ENCODE measurements at places on chromosomes 7 and 10.

DNA sequence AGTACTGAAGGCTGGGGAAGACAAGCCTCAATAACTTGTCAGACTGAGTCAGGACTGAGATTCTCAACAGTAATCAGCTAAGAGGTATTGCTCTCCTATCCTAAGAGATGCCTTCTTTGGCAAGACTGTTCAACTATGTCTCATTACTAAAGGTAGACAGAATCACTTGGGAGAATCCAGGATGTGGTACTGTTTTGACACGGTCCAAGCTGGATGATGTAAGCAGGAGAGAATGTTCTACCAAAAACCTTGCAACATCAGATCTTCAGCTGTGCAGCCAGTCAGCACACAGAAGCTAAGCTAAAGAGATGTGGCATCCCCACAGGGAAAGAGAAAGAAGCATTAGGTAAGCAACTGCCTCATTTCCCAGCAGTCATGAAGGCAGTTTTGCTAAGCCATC lies 391.4 kb downstream of the NRG3 start:
- DNase-seq: no peak
- H3K4me1 ChIP-seq: no peaks in the 10 kb centered on the region
- H3K27ac ChIP-seq: no peak overlapping the region
- H3K36me3 ChIP-seq: no peaks in the 10 kb centered on the region
- H3K4me3 ChIP-seq: no peak overlapping the region
- no peaks in the 10 kb centered on the region for H3K27me3 ChIP-seq

DNA sequence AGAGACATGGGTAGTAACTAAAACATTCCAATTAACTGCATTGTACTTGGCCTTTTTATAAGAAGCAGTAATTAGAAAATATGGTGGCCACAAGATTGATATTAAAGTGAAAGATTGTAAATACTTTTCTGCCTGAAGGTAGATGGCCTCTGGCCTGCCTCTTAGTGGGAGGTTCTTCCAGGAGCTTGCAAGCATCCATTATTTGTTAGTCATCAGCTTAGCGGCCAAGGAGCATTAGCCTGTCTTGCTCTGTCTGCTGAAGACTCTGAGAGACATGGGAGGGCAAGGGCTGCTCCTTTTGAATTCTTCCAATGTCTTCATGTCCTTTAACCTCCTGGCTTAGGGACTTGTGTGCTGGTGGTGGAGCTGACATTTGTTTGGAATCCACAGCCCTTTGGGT lies 80.4 kb downstream of the TCF7L2 start:
- H3K27me3 ChIP-seq: no peaks in the 10 kb centered on the region
- H3K27ac ChIP-seq: no peak overlapping the region
- H3K4me1 ChIP-seq: no peaks in the 10 kb centered on the region
- no peak overlapping the region for H3K4me3 ChIP-seq

DNA sequence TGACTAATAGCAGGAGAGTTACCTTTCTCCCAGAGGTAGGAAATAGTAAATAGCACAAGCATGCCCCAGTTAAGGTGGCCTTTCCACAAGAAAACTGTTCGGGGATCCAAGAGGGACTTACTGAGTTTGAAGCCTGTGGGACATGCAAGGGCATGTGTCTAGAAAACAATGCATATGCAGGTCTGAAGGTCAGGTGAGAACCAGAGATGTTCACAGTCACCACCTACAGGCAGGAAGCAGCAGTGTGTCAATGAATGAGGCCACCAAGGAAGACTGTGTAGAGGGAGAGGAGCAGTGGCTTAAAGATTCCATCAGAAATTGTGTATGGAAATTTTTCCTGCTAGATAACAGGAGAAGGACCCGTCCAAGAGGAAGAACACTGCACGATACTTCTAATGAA lies 66.0 kb downstream of the CALD1 start:
- H3K27ac ChIP-seq: no peak overlapping the region
- no peaks in the 10 kb centered on the region for H3K36me3 ChIP-seq
- H3K27me3 ChIP-seq: no peaks in the 10 kb centered on the region
- H3K4me1 ChIP-seq: peaks cover 8% of the 10 kb centered on the region

GRCh38 chr10:49615721-49616120 lies 1.9 kb downstream of the CHAT start:
- H3K4me1 ChIP-seq: peaks cover 2% of the 10 kb centered on the region
- H3K27ac ChIP-seq: no peak overlapping the region
- no peak overlapping the region for H3K4me3 ChIP-seq
- peaks cover 7% of the 10 kb centered on the region for H3K27me3 ChIP-seq
- H3K36me3 ChIP-seq: no peaks in the 10 kb centered on the region

DNA sequence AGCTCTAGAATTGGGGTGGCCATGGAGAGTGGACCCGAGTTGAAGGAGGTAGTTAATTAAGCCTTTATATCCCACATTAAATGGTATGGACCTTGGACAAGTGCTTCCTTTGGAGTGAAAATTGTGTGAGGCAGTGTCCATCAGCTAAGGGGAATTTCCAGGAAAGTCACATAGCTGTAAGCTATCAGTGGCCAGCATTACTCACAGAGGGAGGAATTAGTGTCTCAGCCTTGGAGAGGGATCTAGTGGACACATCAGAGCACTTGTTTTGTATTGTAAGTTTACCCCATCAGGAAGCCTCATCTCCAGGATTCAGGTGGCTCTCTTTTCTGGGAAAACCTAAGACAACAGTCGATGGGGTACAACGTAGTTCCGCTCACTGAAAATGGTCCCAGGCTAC lies 416.7 kb downstream of the TFEC start:
- DNase-seq: no peak
- H3K27me3 ChIP-seq: no peaks in the 10 kb centered on the region
- no peak overlapping the region for H3K4me3 ChIP-seq
- H3K36me3 ChIP-seq: no peaks in the 10 kb centered on the region

DNA sequence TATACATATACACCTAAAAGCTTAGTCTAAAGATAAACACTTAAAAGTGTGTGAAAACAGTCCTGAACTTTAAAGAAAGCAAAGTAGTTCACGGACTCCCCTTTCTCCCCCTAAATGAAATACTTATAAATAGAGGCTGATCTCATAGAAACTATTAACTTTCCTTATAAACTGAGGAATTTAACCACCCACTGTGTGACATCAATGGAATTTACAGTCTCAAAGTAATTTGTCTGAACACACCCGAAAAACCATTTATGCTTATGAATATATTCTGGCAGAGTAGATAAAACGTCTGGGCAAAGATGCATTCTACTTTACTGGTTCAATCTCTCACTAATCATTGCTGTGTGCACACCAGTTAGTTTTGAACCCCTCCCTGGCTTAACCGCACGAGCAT lies 181.8 kb upstream of the DGKB start:
- no peaks in the 10 kb centered on the region for H3K27me3 ChIP-seq
- H3K4me3 ChIP-seq: no peak overlapping the region
- no peaks in the 10 kb centered on the region for H3K4me1 ChIP-seq
- DNase-seq: no peak

GRCh38 chr10:110058212-110058611 lies 50.4 kb downstream of the ADD3 start:
- H3K36me3 ChIP-seq: no peaks in the 10 kb centered on the region
- H3K4me3 ChIP-seq: no peak overlapping the region
- peaks cover 18% of the 10 kb centered on the region for H3K4me1 ChIP-seq
- no peak overlapping the region for H3K27ac ChIP-seq
- H3K27me3 ChIP-seq: no peaks in the 10 kb centered on the region
- DNase-seq: no peak

DNA sequence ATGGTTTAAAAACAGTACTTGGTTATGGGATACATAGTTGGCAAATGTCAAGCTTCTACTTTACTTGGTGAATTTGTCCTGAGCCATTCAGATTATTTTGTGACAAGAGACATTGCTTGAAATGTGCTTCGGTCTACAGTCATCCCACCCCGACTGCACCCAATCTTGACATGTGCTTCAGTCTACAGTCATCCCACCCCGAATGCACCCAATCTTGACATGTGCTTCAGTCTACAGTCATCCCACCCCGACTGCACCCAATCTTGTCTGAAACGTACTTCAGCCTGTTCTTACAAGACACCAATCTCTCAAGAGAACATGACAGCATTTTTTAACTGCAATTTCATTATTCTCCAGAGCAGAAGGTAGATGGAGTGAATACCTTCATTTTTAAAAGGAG lies 47.8 kb downstream of the PRKCQ start:
- H3K27ac ChIP-seq: no peak overlapping the region
- H3K27me3 ChIP-seq: no peaks in the 10 kb centered on the region
- no peak for DNase-seq
- H3K36me3 ChIP-seq: no peaks in the 10 kb centered on the region
- no peaks in the 10 kb centered on the region for H3K4me1 ChIP-seq

GRCh38 chr7:31256506-31256905 lies 84.0 kb downstream of the NEUROD6 start:
- no peaks in the 10 kb centered on the region for H3K27me3 ChIP-seq
- no peaks in the 10 kb centered on the region for H3K36me3 ChIP-seq

- DNase-seq: no peak
- no peak overlapping the region for H3K27ac ChIP-seq
- H3K4me3 ChIP-seq: no peak overlapping the region
- H3K36me3 ChIP-seq: no peaks in the 10 kb centered on the region
Observed at GRCh38 chr10:77478247-77478961, 159.2 kb downstream of the KCNMA1 start.

GRCh38 chr10:48931188-48931587 lies 8.5 kb downstream of the LRRC18 start:
- no peak overlapping the region for H3K27ac ChIP-seq
- H3K36me3 ChIP-seq: no peaks in the 10 kb centered on the region
- H3K4me3 ChIP-seq: no peak overlapping the region

DNA sequence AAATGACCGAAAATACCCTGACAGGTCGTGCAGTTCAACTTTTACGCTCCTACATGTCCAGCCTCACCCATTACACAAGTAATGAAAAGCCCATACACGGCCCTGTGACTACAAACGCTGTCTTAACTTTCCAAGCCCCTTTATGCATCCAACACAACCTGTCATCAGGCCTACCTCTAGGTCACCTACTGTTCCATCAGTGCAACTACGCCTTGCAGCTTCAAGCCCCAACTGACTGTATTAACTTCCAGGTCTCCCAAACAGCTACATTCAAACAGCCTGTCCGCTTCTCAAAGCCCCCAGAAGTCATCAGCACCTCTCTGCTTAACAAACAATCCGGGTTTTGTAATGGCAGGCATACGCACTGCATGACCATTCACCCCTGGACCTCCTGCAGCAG lies 19.2 kb downstream of the ZNF107 start:
- no peaks in the 10 kb centered on the region for H3K36me3 ChIP-seq
- H3K4me3 ChIP-seq: no peak overlapping the region
- no peaks in the 10 kb centered on the region for H3K4me1 ChIP-seq
- H3K27me3 ChIP-seq: no peaks in the 10 kb centered on the region
- no peak overlapping the region for H3K27ac ChIP-seq

- peak overlapping the region; percentile 9 for H3K27ac ChIP-seq
- no peaks in the 10 kb centered on the region for H3K4me1 ChIP-seq
- H3K27me3 ChIP-seq: no peaks in the 10 kb centered on the region
- H3K36me3 ChIP-seq: no peaks in the 10 kb centered on the region
- DNase-seq: no peak
Observed at GRCh38 chr7:24466168-24466768, 107.0 kb upstream of the PALS2 start.

DNA sequence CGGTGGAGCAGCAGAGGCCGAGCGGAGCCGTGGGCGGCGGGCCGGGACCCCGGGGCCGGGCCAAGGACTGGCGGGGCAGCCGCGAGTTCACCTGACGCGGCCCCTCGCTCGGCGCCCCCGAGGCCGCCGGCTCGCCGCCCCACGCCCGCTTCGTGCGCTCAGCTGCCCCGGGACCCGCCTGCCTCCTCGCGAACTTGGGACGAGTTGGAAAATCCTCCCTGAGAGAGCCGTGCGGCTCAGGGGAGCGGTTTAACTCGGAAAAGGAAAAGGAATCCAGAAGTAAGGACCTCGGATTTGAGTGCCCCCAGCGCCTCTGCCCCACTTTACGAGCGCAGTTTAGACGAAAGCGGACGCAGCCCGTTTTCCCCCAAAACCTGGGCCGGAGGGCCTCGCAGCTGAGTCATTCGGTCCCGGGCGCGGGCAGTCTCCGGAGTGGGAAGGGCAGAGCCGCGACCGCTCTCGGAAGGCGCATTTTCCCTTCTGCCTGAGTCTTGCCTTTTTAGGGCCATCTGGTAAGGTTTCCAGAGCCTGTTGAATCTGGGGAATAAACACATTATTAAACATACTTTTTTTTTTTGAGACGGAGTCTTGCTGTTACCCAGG lies 744 bp downstream of the CREM start:
- peak overlapping the region; percentile 64 for H3K4me3 ChIP-seq
- H3K27ac ChIP-seq: peak overlapping the region; percentile 98
- H3K4me1 ChIP-seq: peaks cover 5% of the 10 kb centered on the region
- no peaks in the 10 kb centered on the region for H3K27me3 ChIP-seq
- DNase-seq: peak; percentile 57

DNA sequence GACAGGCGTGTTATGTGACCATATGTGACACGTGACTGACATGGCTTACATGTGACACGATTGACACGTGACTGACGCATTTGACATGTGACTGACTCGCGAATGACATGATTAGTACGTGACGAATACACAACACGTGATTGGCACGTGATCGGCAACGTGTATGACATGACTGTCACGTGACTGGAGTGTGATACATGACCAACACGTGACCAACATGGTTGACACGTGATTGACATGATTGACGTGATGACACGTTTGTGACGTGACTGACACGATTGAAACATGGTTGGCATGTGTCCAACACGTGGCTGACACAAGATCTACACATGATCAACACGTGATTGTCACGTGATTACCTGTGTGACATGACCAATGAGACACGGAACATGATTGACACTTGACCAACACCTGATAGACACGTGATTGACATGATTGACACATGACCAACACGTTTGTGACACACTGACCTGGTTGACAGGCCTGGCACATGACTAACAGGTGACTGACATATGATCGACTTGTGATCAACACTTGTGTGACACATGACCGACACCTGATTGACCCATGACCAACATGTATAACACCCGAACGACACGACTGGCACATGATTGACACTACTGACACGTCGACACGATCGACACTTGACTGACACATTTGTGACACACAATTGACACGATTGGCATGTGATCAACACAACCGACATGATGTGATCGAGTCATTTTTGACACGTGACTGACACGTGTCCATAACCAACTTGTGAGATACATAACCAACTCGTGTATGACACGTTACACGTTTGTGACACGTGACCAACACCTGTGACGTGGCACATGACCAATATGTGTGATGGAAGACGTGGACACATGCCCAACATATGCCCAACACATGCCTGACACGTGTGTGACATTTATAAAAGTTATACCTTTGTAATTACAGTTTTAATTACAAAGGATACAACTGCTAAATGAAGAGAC lies 21.1 kb downstream of the CRPPA start:
- no peaks in the 10 kb centered on the region for H3K27me3 ChIP-seq
- no peaks in the 10 kb centered on the region for H3K36me3 ChIP-seq
- no peak overlapping the region for H3K4me3 ChIP-seq
- no peaks in the 10 kb centered on the region for H3K4me1 ChIP-seq

DNA sequence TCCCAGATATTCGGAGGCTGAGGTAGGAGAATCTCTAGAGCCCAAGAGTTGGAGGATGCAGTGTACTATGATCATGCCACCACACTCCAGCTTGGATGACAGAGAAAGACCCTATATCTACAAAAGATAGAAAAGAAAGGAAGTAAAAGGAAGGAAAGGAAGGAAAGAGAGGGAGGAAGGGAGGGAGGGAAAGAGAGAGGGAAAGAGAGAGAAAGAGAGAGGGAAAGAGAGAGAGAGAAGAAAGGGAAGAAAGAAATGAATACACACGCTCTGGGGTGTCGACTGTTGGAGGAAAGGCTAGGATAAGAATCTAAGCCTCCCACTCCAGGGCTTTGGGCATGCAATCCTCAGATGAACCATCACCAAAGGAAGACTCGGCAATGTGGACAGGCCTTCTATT lies 69.9 kb downstream of the PARD3 start:
- no peaks in the 10 kb centered on the region for H3K27me3 ChIP-seq
- H3K27ac ChIP-seq: no peak overlapping the region
- DNase-seq: no peak
